ENCODE measurements at places on chromosomes 5 and 9. TPM values are rescaled to one million over a fixed set of nuclear protein-coding genes. Genes with fewer than 3 reads are reported as not detected.

DNA sequence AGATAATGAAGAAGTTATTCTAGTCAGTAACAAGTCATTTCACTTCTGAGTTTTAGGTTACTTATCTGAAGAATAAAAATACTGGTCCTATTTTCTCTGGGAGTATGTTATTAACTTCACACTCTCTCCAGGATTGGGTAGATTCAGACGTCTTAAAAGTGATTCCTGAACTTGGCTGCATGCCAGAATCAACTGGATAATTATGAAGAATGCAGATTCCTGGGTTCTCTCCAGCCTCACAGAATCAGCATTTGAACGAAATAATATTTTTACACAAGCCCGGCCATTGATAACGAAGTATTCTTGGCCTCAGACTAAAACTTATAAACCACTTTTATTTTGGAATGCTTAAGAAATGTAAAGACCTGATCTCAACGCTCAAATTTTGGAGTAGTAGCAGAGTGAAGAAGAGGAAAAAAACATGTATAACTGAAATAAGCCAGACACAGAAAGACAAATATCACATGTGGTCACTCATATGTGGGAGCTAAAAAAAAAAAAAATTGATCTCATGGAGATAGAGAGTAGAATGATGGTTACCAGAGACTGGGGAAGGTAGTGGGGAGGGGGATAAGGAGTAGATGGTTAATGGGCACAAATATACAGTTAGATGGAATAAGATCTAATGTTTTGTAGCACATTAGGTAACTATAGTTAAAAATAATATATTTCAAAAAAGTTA, 507.3 kb downstream of the ISL1 start:
- no peak for DNase-seq

DNA sequence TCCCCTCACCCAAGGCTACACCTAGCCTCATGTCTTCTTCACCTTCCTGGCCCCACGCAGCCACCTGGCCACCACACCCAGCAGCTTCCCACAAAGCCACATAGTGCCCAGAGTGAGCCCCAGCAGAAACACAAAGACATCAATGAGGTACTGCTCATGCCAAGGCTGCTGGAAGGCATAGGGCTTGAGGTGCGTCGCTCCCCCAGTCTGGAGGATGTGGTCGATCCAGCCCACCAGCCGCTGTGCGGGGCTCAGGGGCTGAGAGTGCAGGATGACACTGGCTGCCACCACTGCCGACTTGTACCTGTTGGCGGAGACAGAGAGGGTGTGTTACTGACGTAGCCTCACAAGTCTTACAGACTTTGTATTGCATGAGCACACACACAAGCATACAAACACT, 15.8 kb upstream of the CAPSL start:
- DNase-seq: peak; percentile 42

- DNase-seq: no peak
Observed at GRCh38 chr5:1194378-1194777, 7.0 kb upstream of the SLC6A19 start.

DNA sequence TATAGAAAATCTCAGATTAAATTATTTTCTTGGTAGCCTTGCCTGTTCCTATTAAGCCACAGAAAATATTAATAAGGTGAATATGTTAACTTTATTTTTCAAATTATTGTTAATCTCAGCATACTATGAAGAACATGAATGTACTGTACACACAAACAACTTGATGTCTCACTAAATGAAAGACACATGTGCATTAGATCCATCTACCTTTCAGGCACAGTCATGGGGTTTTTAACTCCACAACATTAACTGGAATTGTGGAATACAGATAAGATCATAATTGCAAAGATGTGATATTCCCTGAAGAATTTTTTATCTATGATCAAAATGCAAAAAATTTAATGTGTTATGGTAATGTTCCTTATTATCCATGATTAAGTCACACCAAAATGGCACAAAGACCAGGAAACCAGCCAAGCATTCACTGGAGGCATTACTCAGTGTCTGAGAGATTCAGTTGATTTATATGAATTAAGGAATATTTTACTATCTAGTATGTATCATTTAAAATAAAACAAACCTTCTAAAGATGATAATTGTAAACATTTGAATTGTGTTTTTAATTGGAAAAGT, 150.0 kb upstream of the VCAN start:
- no peak for DNase-seq

DNA sequence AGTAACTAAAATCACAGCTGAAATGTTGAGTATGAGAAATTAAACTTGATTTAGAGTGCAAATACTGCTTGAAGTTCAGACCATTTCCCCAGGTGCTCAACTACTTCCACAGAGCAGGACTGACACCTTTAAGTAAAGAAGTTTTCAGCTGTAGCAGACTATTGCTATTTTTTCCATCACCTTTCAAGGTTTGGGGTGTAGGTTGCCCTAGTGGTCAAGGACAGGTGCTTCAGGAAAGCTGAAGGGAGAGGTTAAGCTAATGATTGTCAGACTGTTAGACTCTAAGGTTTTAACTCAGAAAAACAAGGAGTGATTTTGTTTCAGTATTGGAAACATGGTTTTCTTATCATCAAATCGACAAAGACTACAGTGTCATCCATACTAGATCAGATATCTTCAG, 162.1 kb downstream of the CCDC192 start:
- no peak for DNase-seq

DNA sequence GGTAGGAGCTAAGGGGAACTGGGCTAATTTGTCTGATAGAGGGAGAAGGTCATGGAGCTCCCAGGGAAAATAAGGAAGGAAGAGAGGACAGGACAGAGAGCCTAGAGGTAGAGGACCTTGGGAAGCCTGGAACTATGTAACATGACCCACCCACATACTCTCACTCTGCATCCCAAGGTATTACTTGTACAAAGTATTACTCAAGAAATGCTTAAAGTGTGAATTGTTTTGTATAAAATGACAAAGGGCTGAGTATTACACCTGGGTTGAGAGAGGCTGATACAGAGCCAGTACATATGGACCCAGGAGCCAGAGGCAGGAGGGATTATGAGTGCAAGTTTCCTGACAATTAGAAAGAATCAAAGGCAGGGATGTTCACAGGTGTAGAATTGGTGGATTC, 80.5 kb upstream of the ANKRD55 start:
- no peak for DNase-seq

FOXD1 gene
- 0.48 TPM for total RNA-seq

PDE8B gene
- not detected for total RNA-seq

DOCK8 gene
- total RNA-seq: 125 TPM

Measured in activated CD4-positive, alpha-beta T cell treated with anti-CD3 and anti-CD28 coated beads for 36 hours (primary cell).